ENCODE measurements at places on chromosomes 1 and 21.

DNA sequence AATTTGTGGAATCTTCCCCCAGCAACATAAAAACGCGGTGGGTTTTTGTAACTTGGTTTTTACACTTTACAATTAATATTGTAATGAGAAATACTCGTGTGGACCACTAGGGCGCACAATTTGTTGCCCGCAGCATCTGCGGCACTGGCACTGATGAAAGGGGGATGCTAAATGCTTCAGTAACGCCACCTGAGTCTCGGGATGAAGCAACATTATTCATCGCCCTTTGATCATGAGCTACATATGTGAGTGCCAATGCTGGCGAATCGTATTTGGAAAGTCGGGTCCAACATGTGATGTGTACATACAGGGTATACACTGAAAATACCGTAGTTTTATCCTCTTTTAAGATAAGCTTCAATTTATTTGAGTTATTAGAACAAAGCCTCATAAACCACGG, 34.2 kb upstream of the COX20 start:
- peak; percentile 28 for DNase-seq

DNA sequence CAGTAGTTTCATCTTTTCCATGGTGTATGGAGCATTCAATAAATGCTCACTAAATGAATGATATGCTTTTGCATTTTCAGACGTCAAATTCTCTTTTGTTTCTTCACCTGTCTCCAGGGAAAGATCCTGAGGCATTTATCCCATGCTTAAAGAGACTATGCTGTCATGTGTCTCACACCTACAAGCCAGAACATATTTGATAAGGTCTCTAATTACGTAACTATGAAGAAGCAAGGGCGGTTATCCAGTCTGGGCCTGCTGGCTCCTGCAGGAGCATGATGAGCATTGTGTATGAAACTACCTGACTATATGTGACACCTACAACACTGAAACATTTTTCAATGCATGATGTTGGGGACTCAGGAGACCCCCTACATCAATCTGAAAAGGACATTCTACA, 51.8 kb downstream of the FBXO42 start:
- DNase-seq = no peak

GRCh38 chr1:79716447-79716846, 709.9 kb upstream of the ADGRL4 start:
- no peak for DNase-seq

DNA sequence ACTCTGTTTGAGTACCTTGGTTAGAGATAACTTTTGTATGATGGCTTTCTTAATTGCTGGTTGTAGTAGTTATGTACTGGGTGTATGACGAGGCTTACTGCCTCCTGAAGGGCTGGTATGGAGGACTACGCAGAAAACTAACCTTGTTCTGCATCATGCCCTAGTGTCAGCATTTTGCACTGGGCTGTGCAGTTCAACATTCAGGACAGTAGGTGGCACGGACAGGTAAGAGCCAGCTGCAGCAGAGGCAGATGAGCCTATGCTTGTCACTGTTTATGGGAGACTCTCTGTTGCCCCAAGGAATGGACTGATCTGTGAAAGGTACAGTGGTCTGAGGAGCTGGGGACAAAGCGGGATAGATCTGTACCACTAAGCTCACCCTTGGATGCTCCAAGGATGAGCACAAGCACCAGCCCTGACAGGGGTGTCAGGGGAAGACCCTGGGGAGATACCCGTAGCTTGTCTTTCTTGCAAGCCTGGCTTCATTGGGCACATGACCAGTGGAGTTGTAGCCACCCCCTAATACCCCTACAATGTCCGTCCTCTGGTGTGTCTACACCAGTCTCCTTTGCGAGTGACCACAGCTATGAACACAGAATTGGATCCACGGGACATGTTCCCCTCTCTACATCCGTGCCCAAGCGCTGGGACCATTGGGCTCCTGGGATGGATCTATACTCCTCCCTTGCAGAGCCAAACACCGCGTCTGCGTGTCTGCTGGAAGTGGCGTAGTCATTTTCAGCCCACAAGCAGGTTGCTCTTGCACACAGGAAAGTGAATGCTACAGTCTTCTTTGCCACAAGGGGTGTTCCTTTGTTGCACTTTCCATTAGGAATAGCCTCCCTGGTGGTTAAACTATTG, 51.1 kb upstream of the CFHR3 start:
- DNase-seq = no peak

GRCh38 chr1:171984262-171984661, 143.0 kb downstream of the DNM3 start:
- no peak for DNase-seq

DNA sequence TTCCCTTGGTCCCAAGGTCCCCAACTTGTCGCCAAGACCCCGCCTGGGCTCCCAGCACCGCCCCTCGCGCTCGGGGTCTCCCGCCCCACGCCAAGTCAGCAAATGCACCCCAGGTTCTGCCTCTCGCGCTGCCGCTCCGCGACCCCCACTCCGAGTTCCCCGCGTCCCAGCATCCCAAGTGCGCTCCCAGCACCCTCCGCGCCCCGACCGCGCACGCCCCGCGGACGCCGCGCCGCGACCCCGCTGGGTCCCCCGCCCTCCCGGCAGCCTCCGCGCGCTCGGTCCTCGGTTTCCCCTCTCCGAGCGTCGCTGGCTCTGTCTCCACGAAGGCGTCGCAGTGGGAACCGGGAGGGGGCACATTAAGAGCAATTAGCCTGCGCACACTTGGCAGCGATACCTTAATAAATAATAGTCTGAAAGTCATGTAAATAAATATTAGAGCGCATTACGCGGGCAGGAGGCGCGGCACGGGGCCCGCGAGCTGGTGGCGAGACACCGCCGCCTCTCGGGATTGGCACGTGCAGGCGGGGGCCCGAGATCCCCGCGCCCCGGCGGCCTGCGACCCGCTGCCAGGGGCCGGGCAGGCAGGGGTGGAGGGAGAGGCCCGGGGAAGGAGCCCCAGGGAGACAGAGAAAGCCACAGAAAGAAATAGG, 75.9 kb downstream of the VWA5B1 start:
- DNase-seq = no peak

DNA sequence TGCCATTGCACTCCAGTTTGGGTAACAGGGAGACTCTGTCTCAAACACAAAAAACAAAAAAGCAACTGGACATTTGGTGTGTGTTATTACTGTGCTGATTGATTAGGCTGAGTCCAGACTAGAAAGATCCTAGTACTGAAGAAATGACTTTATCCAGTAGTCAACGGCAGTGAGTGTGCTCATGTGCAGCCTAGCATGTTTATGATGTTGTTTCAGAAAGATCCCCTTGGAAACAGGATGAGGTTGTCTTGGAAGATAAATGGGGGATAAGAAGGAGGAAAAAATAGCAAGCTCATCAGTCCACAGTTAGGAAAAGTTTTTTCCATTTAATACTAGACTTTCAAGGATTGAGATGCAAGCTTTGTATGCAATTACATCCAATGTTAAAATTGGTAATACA, 14.3 kb downstream of the RUSC1 start:
- DNase-seq = no peak

DNA sequence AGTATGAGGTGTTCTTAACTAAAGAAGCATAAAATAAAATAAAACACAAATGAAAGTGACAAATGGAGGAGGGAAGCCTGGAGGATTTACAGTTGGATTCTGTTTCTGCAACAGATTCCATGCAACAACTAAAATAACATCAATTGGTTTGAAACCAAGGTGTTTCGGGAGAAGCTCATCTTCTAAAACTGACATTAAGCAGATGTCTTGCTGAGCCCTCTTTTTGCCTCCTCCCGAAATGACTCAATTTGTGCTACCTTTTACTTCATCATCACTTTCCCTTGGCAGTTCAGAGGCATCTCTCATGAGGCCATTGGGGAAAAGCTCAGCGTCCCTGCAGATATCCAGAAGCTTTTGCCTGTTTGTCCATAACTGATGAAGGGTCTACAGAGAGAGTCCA, 121.6 kb upstream of the ADAR start:
- DNase-seq = no peak

- DNase-seq = no peak
Measured at GRCh38 chr21:17613242-17613676, 558 bp upstream of the BTG3 start.

- no peak for DNase-seq
Measured at GRCh38 chr21:27286760-27287159, 319.9 kb upstream of the ADAMTS5 start.

- DNase-seq = no peak
Measured at GRCh38 chr1:169550294-169550693, 36.0 kb downstream of the F5 start.

DNA sequence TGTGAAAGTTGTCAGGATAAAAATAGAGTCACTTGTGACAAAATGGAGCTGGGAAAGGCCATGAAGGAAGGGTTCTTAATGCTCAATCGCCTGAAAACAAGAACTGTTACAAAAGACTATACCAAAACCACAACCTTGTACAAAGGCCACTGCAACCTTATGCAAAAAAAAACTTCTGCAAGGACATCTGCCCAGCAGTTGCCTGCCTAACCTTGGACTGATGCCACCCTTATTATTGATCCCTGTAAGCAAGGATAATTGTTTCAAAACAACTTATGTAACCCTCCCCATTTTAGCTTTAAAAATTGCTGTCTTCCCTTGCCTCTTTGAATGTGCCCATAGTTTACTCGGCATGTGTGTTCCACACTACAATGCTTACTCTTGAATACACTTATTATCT, 5.7 kb downstream of the ALG14 start:
- no peak for DNase-seq

- DNase-seq = no peak
Measured at GRCh38 chr1:32695098-32695904, 7.3 kb downstream of the SYNC start.

GRCh38 chr1:151710187-151710840, 6.3 kb downstream of the CELF3 start:
- DNase-seq = no peak

- no peak for DNase-seq
Measured at GRCh38 chr1:9957726-9958125, 14.5 kb downstream of the NMNAT1 start.

DNA sequence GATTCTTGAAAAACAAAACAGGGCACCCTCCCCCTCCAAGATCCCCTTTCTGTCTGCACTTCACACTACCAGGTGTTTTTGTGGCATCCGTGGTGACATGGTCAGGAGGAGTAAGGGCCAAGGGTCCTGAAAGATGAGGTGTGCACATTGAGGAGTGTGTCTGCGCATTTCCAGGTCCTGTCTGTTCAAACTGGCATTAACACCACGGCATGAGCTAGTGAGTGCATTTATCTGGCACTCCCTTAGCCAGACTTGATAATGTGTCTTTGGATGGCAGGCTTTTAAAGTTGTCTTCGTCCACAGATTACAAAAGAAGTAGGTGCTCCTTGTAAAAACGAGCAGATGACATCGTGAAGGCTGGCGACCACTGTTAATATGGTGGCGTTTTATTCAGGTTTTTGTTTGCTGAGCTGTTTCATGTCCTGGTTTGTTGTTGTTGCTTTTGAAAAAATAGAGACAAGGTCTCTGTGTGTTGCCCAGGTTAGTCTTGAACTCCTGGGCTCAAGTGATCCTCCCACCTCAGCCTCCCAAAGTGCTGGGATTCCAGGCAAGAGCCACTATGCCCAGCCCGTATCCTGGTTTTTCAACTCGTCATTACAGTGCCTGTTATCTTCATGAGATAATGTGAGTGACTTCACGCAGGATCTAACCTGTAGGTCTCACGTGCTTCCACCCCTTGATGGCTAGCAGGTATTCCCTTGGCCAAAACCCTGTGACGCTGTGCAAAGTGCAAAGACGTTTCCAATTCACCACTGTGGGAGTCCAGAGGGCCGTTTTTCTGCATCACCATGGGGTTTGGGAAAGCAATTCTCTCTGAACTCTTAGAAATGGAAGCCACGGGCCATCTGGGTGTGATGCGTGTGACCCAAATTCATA, 4.2 kb downstream of the TMEM51 start:
- no peak for DNase-seq

DNA sequence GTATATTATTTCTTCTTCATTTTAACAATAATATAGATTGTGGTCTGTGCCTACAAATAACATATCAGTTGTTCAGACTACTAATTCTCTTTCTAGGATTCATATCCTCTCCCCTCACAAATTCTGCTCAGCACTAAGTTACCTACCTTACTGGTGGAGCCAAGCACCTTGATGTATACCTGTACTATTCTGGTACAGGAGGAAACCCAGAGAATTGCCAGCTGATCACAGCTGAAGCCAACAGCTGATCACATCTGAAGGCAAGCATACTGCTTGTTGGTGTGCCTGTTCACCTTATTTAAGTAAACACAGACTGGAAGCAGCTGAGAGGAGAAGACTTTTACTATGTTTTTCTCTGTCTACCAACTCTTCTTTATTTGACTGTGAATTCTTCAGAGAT, 101.8 kb downstream of the PBX1 start:
- no peak for DNase-seq

DNA sequence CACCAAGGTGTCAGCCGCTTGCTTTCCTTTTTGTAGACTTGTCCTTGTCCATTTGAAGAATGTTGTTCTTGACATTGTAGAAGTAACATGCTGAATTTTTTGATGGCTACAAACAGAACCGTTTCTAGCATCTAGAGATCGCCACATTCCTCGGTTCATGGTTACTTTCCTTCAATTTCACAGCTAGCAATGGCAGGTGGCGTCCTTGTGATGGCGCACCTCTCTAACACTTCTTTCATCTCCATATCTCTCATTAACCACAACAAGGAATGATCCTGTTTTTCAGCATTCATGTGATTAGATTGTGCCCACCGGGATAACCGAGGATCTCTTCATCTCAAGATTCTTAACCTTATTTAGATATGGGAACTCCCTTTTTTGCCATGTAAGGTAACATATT, 2129.8 kb downstream of the NCAM2 start:
- DNase-seq = no peak

GRCh38 chr1:234920136-234920842, 208.3 kb downstream of the TOMM20 start:
- DNase-seq = no peak

GRCh38 chr1:116345843-116346242, 27.2 kb upstream of the ATP1A1 start:
- DNase-seq = no peak

GRCh38 chr1:153277852-153278251, 18.4 kb downstream of the LORICRIN start:
- no peak for DNase-seq

DNA sequence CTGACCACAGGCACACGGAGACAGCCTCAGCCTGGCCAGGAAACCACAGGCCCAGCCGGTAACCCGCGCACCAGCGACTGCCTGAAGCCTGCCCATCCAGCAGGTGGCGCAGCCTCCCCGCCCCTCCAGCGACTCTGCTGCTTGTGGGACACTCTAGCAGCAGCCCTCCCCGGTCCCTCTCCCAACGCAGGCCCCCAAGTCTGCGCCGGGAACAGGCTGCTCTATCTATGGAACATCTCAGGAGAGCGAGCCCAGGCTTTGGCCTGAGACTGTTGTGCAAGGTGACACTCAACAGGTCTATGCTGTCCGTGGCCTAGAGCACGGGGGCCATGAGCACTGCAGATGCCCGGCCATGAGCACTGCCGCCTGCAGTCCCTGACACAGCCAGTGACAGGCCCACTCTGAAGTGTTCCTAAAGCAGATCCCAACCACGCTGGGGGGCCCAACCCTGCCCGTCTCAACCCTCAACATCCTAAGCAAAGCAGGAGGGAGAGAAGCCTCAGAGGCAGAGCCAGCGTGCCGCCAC, 28.4 kb downstream of the WDR4 start:
- DNase-seq = peak; percentile 12

DNA sequence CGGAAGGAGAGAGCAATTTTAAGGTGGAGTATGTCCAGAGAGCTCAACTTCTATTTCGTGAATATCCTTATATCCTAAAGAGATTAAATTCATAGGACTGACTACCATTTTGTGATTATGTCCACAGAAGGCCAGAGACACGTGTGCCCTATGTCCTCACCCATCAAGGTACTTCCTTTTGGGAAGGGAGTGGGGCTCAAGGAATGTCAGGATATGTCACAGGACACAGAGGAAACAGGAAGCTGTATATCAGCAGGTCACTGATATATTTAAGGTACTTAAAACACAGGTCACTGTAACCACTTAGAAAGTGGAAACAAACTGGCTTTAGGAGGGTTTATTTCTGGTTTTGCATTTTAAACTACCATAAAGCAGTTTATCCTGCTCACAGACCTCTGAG, 184.6 kb downstream of the APP start:
- DNase-seq = no peak
